ENCODE measurements at places on chromosomes 3 and 15. TPM values are rescaled to one million over a fixed set of nuclear protein-coding genes. Genes with fewer than 3 reads are reported as not detected.

Gene GOLGA8N
- 2.3 TPM for total RNA-seq

Gene LMCD1
- total RNA-seq = 9.5 TPM

Gene NCK1
- 53.9 TPM for total RNA-seq

GRCh38 chr3:14823910-14824629, 5.3 kb downstream of the FGD5 start:
- no peak for DNase-seq
- H3K27ac ChIP-seq = peak overlapping the region; percentile 91
- H3K4me1 ChIP-seq = peaks cover 65% of the 10 kb centered on the region
- peak overlapping the region; percentile 47 for H3K4me3 ChIP-seq
- H3K27me3 ChIP-seq = peaks cover 7% of the 10 kb centered on the region

DNA sequence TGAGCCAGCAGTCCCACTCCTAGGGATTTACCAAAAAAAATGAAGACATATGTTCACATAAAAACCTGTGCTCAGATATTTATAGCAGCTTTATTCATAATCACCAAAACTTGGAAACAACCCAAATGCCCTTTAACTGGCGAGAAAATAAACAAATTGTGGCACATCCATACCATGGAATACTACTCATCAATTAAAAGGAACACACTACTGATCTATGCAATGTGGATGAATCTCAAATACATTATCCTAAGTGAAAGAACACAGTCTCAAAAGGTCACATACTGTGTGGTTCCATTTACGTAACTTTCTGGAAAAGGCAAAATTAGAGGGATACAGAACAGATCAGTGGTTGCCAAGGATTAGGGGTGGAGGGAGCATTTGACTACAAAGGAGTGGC, 394.5 kb downstream of the SHQ1 start:
- DNase-seq = no peak
- no peak overlapping the region for H3K4me3 ChIP-seq
- H3K27ac ChIP-seq = no peak overlapping the region
- no peaks in the 10 kb centered on the region for H3K36me3 ChIP-seq

GRCh38 chr3:194496217-194496919, 9.6 kb upstream of the ATP13A3 start:
- DNase-seq = no peak
- H3K4me1 ChIP-seq = no peaks in the 10 kb centered on the region
- peaks cover 2% of the 10 kb centered on the region for H3K27me3 ChIP-seq
- no peak overlapping the region for H3K4me3 ChIP-seq

GRCh38 chr3:13795816-13796215, 84.1 kb downstream of the WNT7A start:
- DNase-seq = no peak
- peaks cover 16% of the 10 kb centered on the region for H3K4me1 ChIP-seq
- H3K27ac ChIP-seq = no peak overlapping the region
- H3K4me3 ChIP-seq = no peak overlapping the region
- H3K27me3 ChIP-seq = peaks cover 13% of the 10 kb centered on the region

GRCh38 chr3:14474363-14475081, 65.6 kb downstream of the GRIP2 start:
- H3K4me1 ChIP-seq = peaks cover 9% of the 10 kb centered on the region
- H3K27ac ChIP-seq = no peak overlapping the region
- H3K27me3 ChIP-seq = peaks cover 7% of the 10 kb centered on the region
- H3K36me3 ChIP-seq = peaks cover 35% of the 10 kb centered on the region

Data from endothelial cell (in vitro differentiated cells).